ENCODE measurements at places on chromosomes 13 and 19. TPM values are rescaled to one million over a fixed set of nuclear protein-coding genes. Genes with fewer than 3 reads are reported as not detected.
A peak's percentile ranks its signal among the peaks of the same experiment; 100 is the strongest.

IGFL3 gene
- total RNA-seq = not detected

SIGLEC10 gene
- not detected for total RNA-seq

KLK4 gene
- not detected for total RNA-seq

ZNF45 gene
- 10.3 TPM for total RNA-seq

TJP3 gene
- total RNA-seq = 56.8 TPM

NBEA gene
- total RNA-seq = 4.0 TPM

NCR1 gene
- not detected for total RNA-seq

WDFY2 gene
- 14.1 TPM for total RNA-seq

- DNase-seq = no peak
These were observed 14.9 kb downstream of the EPS8L1 start for GRCh38 chr19:55090564-55090963.

GRCh38 chr13:31321457-31321856, 121.7 kb downstream of the B3GLCT start:
- no peak for DNase-seq

GRCh38 chr13:112704308-112705145, 14.7 kb downstream of the ATP11A start:
- DNase-seq = no peak

- DNase-seq = no peak
These were observed 5.6 kb downstream of the ZNF507 start for GRCh38 chr19:32350987-32351348.

DNA sequence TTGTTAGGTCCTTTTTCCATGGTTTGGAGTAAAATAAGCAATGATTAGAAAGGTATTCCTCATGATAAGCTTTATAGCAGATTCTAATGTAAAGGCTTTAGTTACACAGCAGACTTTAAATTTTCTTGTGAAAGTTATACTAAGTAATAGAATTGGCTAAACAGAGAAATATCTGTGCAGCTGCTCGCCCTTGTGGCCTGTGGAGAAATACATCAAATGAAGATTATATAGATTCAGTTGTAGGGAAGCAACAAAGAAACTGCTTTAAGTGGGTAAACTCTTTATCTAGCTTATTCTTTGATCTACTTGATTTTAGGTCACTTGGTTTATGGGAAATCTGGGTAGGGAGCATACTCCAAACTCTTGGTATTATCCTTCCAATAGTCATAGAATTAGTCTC, 1269.7 kb upstream of the SPRY2 start:
- DNase-seq = no peak

DNA sequence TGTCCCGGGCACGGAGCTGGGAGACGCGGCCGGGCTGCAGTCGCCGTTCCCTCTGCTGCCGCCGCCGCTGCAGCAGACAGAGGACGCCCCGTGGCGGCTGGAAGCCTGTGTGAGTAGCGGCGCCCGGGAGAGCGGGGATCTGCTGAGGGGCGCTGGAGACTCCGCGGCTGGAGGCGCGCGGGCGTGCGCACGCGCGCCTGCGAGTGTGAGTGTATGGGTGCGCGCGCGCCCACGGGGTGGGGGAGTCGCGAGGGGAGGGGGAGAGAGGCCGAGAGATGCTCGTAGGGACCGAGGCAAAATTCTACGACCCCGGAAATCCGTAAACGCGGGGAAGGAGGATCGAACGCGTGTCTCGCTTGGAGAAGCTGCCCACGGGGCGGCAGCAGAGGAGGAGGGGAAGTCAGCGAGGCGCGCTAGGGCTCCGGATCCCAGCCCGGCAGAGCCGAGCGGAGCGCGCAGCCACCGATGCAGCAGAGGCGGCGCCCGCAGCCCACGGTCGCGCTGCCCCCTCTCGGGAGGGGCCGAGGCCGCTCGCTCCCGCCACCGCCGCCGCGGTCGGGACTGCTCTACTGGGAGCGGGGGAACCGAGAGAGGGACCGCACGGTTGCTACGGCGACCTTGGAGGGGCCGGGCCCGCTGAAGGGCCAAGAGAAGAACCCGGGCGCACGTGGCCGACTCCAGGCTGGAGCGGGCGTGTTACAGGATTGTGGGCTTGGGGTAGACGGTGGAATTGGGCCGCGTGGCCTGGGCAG, at the start of gene ENOX1:
Gene ENOX1 (minus strand): TSS at position 207 of the 752 bp plus-strand sequence.
- DNase-seq = peak; percentile 32

GRCh38 chr13:32537580-32538142, 934 bp downstream of the N4BP2L2 start:
- DNase-seq = peak; percentile 2

DNA sequence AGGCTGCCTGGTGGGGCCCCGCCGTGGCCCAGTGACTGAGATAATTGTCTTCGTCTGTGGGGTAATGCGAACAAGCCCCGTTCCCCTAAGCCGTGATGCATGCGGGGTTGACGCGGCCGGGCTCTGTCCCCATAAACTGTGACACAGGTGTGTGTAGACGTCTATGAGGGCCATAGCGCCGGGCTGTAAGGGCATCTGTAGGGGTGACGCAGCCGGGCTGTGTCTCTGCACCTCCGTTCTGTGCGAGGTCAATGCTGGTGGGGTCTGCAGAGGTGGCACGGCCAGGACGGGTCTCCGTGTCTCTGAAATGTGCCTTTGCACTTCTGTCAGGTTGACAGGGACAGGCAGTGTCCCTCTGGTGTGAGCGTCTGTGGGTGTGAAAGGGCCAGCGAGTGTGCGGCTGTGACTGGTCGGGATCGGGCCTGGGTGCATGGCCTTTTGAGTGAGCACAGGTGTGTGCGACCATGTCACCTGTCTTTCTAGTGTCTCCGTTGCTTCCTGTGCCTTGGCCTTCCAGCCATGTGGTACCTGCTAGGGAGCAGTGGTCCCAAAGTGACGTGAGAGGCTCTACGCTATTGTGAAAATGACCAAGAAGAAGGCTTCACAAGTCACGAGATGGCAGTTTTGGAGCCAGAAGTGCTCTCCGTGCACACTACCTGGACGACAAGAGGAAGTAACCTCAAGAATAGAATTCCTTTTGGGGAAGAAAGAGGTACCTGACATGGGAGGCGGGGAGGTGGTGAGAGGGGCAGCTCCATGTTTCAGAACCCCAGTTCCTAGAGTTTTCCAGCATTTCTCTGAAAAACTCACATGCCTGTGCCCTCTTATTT, 16.4 kb upstream of the ZNF331 start:
- no peak for DNase-seq

- no peak for DNase-seq
These were observed 13.3 kb downstream of the CD37 start for GRCh38 chr19:49348305-49349189.

GRCh38 chr19:51226067-51226466, 1.2 kb downstream of the CD33 start:
- no peak for DNase-seq

- DNase-seq = no peak
These were observed at the start of gene PMIS2 for GRCh38 chr19:35585848-35586247. PMIS2 (plus strand) TSS chr19:35586173; CDS start chr19:35586260, 87 bp downstream.

DNA sequence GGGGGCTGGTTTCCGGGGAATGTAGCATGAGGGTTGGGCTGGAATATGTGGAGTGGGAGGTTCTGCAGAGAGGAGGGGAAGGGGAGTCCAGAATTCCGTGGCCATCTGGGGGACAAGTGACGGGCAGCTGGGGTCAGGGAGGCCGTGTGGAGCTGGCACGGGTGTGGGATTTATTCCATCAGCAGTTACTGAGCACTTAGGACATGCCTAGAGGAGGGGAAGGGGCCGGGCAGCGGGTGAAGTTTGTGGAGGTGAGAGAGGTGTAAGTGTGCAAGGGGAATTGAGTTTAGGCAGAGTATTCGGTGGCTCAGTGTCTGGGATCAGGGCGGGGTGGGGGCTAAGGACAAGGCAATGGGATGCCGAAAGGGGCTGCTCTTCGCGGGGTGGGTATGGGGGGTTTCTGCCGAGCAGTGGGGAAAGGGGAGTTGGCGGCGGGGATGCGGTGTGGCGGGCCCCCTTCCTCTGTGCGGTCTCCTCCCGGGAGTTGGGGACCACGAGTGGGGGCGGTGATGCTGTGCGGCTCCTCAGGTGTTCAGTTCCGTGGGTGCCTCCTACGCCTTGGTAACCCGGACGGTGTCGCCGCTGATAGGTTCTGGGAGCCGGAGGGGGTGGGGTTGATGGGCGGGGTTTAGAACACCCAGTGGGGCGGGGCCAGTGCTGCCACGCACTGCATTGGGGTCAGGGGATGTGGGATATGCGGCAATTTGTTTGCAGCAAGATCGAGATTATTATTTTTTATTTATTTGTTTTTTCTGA, 5.4 kb downstream of the CCDC61 start:
- DNase-seq = no peak
